HFFc6 (cell line): ENCODE measurements at places on chromosomes 6 and 20. TPM values are rescaled to one million over a fixed set of nuclear protein-coding genes. Genes with fewer than 3 reads are reported as not detected.

ABHD16A gene
- total RNA-seq = 30.4 to 38.8 TPM (median 38.2 TPM) in 3 replicates

ANKRD66 gene
- not detected in 3 replicates for total RNA-seq

HTR1E gene
- not detected in 3 replicates for total RNA-seq

FABP7 gene
- total RNA-seq = not detected in 3 replicates

SAMD3 gene
- 0.46 to 2.7 TPM (median 1.1 TPM) in 3 replicates for total RNA-seq

EFCAB8 gene
- 0.37 TPM in 1 of 3 replicates, not detected in the others for total RNA-seq

RCAN2 gene
- 0.07 to 1.1 TPM (median 0.54 TPM) in 3 replicates for total RNA-seq

GRM4 gene
- total RNA-seq = not detected in 2 replicates

TGM3 gene
- total RNA-seq = 0.09 to 0.29 TPM (median 0.11 TPM) in 3 replicates

TOMM6 gene
- 216 to 226 TPM (median 217 TPM) in 3 replicates for total RNA-seq

RIMS1 gene
- 1.6 to 2.4 TPM (median 2.4 TPM) in 3 replicates for total RNA-seq

ENTPD6 gene
- total RNA-seq = 45.7 to 52.5 TPM (median 46.4 TPM) in 3 replicates

DNA sequence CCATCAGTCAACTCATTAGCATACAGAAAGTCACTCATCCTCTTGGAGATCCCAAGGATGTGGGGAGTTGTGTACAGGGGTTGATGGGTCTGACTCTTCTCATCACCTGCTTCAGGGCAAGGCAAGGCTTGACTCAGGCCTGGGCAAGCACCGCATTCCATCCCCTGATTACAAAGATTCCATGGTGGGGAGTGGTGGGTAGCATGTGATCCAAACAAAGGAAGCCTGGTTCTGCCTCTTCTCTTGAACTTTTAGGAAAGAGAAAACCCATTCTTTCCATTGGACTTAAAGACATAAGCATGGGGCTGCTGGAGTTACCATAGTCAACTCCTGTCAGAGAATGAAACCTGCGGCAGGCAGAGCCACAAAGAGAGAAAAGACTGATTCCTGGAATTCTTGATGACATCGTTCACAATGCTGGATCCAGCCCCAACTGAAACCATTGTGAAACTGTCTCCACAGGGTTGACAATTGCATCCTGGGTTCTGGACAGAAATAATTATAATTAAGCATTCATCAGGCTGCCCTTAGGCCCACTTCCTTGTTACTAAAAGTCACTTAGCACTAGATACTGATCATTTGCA is 235.8 kb upstream of the KCNG1 start:
- peak; percentile 20 for DNase-seq

GRCh38 chr20:35226126-35226883 is at the start of gene MMP24:
MMP24 (plus strand) TSS chr20:35226690; CDS start chr20:35226739, 49 bp downstream.
- DNase-seq = no peak

GRCh38 chr20:48342822-48343513 is 484.8 kb downstream of the PREX1 start:
- no peak for DNase-seq

DNA sequence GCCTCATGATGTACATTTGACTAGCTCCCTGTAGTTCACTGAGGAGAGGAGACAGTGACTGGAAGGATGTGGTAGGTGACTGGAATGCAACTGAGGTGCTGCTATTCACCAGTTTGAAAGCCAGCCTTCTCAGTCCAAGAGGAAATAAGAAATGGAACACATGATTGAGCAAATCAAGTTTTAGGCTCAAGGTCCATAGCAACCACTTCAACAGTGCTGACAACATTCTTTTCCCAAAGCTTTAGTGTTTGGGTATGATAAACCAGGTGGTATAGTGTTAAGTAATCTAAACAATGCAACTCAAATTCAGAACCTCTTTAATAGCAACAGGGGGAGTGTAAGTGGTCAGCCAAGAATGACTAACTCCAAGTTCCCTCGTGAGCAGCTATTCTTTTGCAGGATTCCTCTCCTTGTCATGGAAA is 9.2 kb downstream of the ZHX3 start:
- DNase-seq = peak; percentile 84

- DNase-seq = peak; percentile 86
These were observed 5.2 kb downstream of the SYTL3 start for GRCh38 chr6:158654960-158655489.

- no peak for DNase-seq
These were observed 84.5 kb downstream of the PLEKHG1 start for GRCh38 chr6:150684161-150684560.

GRCh38 chr6:82216549-82216948 is 31.0 kb downstream of the IBTK start:
- DNase-seq = no peak

DNA sequence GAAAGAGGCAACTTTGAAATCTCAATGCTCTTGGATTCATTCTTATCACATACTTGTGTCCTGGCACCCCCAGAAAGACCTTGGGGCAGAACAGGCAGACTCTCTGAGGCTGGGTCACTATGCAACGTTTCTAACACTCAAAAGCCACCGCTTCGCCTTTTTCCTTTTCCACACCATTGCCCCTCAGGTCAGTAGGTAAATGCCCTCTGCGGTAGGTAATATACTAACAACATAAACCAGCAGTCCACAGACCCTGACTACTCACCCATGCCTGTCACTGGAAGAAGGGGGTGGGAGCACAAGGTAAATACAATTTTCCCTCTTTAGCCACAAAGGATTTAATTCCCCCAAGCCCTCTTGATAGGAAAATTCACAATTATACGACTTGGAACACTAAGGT is 6.5 kb upstream of the SPTLC3 start:
- DNase-seq = no peak

DNA sequence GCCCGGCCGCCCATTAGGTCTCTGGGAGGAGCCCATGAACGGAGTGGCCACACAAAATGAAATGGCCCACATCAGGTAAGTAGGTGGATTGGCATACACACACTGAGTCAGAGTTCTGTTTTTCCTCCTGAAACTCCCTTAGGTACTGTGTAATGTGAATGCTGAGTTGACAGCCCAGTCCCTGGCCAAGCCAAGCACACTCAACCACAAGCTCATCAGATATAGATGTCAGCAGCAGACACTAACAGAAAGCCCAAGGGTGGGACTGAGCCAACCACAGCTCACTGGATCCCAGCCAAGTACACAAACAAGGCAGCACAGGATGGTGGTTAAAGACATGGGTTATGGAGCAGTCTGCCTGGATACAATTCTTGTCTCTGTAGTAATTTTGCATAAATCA is 403.4 kb downstream of the GJA1 start:
- no peak for DNase-seq

GRCh38 chr20:62430866-62431447 is 3.6 kb upstream of the RBBP8NL start:
- DNase-seq = no peak

DNA sequence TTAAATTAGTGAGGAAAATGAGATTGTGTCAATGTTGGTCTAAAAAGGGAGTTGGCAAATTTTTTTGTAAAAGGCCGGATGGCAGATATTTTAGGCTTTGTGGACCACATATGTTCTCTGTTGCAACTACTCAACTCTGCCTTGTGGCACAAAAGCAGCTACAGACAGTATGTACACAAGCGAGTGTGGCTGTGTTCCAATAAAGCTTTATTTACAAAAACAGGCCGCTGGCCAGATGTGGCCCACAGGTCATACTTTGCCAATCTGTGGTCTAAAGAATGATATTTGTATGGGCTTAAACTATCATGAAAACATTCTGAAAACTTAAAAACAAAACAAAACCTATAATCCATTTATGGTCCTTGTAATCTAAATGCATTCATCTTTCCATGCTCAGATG is 228.3 kb downstream of the CLIC5 start:
- DNase-seq = no peak

GRCh38 chr6:108250240-108250866 is 10.5 kb downstream of the SNX3 start:
- peak; percentile 16 for DNase-seq

GRCh38 chr20:21270806-21271205 is 32.3 kb upstream of the XRN2 start:
- no peak for DNase-seq

GRCh38 chr6:40810171-40810570 is 223.0 kb upstream of the LRFN2 start:
- peak; percentile 38 for DNase-seq
